ENCODE measurements at places on chromosomes 6 and 20. TPM values are rescaled to one million over a fixed set of nuclear protein-coding genes. Genes with fewer than 3 reads are reported as not detected.

Gene HLA-DOA
- total RNA-seq = 0.82 TPM

Gene SYCP2L
- not detected for total RNA-seq

Gene TRIM10
- total RNA-seq = 2.7 TPM

Gene RCAN2
- 1.9 TPM for total RNA-seq

GRCh38 chr6:38942965-38943364, 105.6 kb upstream of the GLP1R start:
- no peaks in the 10 kb centered on the region for H3K36me3 ChIP-seq
- DNase-seq = no peak
- no peaks in the 10 kb centered on the region for H3K4me1 ChIP-seq
- no peak overlapping the region for H3K4me3 ChIP-seq
- H3K27ac ChIP-seq = no peak overlapping the region

DNA sequence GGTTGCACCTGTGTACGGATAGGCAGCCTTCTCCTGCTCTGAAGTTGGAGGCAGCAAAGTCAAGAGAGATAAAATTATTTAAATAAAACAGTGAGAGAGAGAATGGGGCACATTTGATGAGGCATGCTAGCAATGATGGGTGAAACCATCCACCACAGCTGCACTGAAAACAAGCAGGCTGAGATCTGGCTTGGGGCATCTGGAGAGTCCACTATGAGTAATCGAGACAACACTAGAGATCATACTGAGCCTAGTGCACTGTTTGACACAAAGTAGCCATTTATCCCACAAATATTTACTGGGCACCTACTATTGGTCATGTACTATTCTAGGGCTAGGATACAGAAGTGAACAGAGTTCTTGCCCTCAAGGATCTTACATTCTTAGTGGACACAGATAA, 66.4 kb downstream of the DZANK1 start:
- no peaks in the 10 kb centered on the region for H3K4me1 ChIP-seq
- H3K27me3 ChIP-seq = no peaks in the 10 kb centered on the region
- no peak overlapping the region for H3K4me3 ChIP-seq
- no peaks in the 10 kb centered on the region for H3K36me3 ChIP-seq

DNA sequence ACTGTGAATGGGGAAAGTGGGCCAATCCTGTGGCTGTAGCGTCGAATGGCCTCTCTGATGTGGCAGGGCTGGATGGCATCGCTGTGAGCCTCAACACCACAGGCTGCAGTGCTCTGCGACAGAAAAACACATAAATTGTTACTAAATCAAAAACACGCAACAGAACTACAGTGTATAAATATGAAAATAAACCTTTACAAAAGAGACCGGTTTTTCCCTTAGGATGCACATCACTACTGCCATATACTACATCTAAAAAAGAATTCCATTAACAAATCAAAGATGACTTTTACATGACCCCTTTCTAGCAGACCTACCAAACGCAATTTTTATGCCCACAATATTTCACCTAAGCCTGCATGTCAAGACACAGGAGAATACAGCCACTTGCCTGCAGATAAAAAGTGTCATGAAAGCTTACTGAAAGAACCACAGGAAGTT, 395.5 kb upstream of the RUNX2 start:
- no peak overlapping the region for H3K27ac ChIP-seq
- H3K4me3 ChIP-seq = no peak overlapping the region
- no peak for DNase-seq
- no peaks in the 10 kb centered on the region for H3K4me1 ChIP-seq

DNA sequence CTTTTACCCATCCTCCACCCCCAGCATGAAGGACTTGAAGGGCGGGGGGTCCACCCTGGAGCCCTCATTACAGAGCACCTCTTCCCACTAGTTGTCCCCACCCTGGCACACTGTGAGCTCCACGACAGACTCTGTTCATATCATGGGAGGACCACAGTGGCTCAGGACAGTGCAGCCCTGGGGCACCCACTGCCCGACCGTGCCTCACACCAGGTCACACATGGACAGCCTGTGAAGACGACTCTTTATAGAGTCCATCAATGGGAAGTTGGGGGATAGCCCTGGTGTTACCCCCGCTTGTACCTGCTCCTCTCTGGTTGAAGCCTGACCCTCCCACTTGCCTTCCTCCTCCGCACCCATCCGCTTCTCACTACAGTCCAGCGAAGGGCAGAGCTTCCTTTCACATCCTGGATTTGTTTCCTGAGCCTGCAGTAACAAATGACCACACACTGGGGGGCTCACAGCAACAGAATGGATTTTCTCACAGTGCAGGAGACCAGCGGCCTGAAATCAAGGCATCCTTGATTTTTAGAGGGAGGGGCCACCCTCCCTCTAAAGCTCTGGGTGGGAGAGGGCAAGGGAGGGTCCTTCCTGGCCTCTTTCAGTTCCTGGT, 15.5 kb downstream of the ZNF831 start:
- no peak overlapping the region for H3K4me3 ChIP-seq
- no peaks in the 10 kb centered on the region for H3K36me3 ChIP-seq
- no peaks in the 10 kb centered on the region for H3K27me3 ChIP-seq
- no peak for DNase-seq

DNA sequence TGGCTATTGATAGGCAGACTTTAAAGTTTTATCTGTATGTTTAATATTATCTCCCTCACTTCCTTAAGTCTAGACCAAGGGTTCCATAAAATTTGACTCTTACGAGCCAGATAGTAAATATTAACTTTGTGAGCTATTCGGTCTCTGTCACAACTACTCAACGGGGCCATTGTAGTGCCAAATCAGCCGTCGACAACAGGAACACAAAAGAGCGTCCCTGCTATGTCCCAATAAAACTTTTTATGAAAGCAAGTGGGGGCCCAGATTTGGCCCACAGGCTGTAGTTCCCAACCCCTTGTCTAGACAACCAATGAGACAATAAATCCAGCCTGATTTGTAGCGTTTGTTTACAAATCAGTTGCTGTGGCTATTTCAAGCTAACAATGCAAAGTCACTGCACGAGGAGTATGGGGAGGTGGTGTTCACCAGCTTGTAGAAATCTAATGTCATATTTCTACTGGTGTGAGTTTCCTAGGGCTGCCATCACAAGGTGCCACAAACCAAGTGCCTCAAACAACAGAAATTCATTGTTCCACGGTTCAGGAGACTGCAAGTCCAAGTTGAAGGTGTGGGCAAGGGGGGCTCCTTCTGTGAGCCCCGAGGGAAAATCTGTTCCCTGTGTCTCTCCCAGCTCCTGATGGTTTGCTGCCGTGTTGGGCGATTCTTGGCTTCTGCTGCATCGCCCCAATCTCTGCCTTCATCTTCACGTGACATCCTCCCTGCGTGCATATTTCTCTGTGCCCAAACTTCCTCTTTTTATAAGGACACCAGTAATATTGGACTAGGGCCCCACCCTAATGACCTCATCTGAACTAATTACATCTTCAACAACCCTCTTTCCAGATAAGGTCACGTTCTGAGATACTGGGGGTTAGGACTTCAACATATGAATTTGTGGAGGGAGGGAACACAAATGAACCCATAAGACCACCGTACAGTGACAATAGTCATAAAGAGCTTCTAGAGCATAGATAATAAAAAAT, 356.0 kb upstream of the JARID2 start:
- H3K4me3 ChIP-seq = no peak overlapping the region
- no peak for DNase-seq
- H3K27me3 ChIP-seq = no peaks in the 10 kb centered on the region
- no peaks in the 10 kb centered on the region for H3K36me3 ChIP-seq
- no peaks in the 10 kb centered on the region for H3K4me1 ChIP-seq
- H3K27ac ChIP-seq = no peak overlapping the region

GRCh38 chr20:7790189-7790588, 150.1 kb downstream of the HAO1 start:
- no peak for DNase-seq
- no peaks in the 10 kb centered on the region for H3K27me3 ChIP-seq
- no peak overlapping the region for H3K27ac ChIP-seq
- no peak overlapping the region for H3K4me3 ChIP-seq

- no peak overlapping the region for H3K4me3 ChIP-seq
- H3K27ac ChIP-seq = no peak overlapping the region
- no peaks in the 10 kb centered on the region for H3K36me3 ChIP-seq
Measured at GRCh38 chr6:102680413-102680812, 1286.9 kb downstream of the GRIK2 start.

DNA sequence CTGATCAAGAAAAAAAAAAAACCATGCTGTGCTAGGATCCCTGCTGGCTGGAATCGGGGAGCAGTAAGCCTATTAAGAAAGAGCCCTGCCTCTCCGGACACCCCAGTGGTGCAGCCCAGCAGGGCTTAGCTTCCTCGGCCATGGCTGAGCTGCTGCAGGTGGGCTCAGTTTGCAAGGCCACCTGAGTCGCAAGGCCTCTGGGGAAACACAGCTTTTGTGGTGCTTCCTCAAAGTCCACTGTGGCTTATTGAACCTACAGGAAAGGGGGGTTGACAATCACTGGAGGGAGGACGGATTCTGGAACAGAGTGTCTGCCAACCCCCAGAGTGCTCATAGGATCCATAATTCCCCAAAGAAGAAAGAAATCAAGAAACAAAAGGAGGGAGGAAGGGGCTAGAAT, 240.8 kb downstream of the SMOC2 start:
- H3K4me3 ChIP-seq = no peak overlapping the region
- H3K4me1 ChIP-seq = no peaks in the 10 kb centered on the region
- H3K36me3 ChIP-seq = no peaks in the 10 kb centered on the region
- H3K27me3 ChIP-seq = peaks cover 5% of the 10 kb centered on the region
- H3K27ac ChIP-seq = no peak overlapping the region
